ENCODE measurements at places on chromosomes 13 and 19.
A peak's percentile ranks its signal among the peaks of the same experiment; 100 is the strongest.

DNA sequence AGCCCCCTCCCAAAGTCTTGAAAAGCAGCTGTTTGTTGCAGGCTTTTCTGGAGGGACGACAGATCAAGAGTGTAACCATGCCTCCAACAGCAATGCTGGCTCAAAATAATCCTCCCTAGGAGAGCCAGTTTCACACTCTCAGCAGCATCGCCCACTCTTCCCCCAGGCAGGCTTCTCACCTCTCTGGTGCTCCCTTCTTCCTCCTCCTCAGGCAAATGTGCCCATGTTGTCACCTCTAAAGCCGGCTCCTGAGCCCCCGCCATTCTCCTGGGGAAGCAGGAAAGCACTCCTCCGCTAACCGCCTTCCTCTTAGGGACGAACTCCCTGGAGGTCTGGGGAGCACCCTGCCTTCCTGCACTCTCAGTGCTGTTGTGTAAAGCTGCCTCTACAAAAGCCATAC is 98.9 kb upstream of the SGCG start:
- no peak for DNase-seq

- no peak for DNase-seq
Measured at GRCh38 chr19:33902802-33903488, 106.3 kb downstream of the KCTD15 start.

GRCh38 chr13:95349267-95349666 is 48.0 kb upstream of the ABCC4 start:
- no peak for DNase-seq

DNA sequence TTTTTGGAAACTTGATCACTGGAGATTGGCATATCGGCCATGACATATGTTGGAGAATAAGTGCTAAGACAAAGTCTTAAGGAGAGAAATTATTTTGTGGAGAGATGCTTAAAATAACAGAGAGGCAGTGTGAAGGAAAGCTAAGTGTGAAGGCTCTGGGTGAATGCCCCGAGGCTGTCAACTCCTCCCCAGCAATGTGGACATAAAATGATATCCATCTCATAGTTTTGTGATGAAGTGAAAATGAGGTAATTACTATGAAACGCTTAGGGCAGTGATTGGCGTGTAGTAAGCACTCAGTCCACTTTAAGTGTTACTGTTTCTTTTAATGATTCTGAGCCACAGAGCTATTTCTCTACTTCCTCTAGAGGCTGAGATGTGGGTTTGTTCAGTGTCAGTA is 195.8 kb upstream of the KLF12 start:
- DNase-seq, result no peak

- no peak for DNase-seq
Measured at GRCh38 chr19:28367146-28367545, 845.8 kb downstream of the UQCRFS1 start.

GRCh38 chr19:2461751-2462634 is 5.2 kb upstream of the LMNB2 start:
- peak; percentile 73 for DNase-seq

DNA sequence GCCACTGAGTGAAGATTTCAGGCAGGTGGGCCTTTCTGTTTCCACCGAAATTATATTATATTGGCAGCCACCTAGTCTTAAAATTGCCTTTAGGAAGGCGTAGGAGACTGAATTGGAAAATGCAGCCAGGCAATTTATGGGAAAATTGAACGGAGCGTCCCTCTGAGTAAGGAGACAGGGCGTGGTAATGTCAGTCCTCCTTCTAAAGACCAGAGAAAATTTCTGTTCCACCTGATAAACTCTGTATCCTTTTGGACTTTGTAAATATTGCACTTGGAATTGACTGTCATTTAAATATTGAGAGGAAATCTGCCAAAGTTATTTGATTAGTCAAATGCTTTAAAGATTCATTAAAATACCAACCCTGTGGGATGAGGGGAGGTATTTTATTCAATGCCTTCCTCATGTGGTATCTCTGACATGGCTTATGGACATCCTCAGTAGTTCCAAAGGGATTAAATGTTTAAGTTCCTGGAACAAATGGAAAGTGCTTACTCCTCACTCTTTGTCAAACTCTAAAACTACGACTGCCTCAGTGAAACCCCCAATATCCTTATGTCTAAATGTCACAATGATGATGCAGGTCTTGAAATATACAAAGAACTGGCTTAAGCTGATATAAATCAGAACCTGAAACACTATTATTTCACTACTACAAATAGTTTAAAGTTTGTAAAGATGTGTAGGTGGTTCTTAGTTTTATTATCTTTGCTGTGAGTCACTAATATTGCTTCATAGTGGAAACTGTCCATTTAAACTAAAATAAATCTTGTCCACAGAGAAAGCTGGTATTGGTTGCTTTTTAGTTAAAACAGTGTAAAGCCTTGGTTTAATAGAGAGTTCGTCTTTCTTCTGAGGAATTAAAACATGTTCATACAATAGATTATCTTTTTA is 203.2 kb downstream of the FGF14 start:
- no peak for DNase-seq

DNA sequence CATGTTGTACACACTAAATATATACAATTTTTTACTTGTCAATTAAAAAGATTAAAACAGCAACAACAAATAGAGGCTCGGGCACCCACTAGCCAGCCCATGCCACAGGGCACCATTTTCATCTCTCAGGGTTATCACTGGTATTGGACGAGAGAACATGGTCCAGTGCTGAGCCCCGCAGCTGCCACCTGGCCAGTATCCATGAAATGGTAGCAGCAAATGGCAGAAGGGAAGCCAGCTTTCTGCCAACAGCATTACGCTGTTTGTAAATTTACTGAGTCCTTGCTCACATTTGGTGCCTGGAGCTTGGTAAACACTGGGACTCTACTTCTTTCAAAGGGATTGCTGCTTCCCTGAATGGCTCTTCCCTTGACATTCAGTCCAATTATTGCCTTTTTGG is 87.9 kb upstream of the WASF3 start:
- DNase-seq, result no peak

DNA sequence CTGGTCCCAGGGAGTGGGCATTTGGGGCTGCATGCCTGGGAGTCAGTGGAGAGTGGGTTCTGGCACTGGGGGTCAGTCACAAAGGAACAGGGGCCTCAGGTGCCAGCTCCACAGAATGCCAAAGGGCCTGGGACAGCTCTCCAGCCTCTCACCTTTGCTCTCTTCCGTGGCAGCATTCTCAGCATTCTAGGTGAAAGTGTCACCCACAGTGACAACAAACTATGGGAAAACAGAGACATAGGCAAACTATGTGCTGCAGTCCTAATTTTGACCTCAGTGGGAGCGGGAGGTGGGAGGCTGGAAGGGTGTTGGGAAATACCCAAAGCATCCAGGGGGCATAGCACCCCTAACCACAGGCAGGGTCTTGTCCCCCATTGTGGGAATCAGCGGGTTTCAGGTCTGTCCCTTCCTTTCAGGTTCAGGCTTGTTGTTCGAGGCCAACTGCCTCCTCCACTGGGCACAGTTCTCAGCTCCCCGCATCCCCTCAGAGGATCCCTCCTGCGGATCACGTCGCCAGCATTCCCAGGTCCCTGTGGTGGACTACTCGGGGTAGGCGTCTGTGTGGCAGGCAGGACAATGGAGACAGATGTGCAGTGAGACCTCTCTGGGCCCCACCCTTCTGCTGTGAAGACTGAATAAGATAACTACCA is 52.4 kb downstream of the TSHZ3 start:
- no peak for DNase-seq

GRCh38 chr13:76917095-76917494 is 30.9 kb upstream of the KCTD12 start:
- DNase-seq, result no peak

- no peak for DNase-seq
Measured at GRCh38 chr19:52492994-52493470, 34.4 kb upstream of the ZNF808 start.

DNA sequence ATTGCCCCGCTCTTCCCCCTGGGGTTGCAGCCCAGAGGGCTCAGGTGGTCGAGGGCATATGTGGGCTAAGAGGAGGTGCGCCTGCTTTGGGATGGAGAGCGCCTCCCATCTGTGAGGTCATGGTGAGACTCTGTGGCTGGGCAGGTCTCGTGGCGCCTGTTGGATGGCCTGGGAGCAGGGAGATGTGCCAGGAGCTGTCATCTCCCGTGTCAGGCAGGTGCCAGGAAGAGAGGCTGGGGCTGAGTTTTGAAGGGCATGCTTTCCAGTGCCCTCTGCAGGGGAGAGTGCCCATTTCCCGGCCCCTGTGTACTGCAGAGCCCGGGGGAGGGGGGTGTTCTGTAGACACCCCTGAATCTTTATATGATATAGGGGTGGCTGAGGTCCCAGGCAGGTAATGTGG is 2.8 kb downstream of the WTIP start:
- DNase-seq, result no peak

GRCh38 chr13:67235265-67235664 is 5.1 kb upstream of the PCDH9 start:
- DNase-seq, result no peak

GRCh38 chr13:87903553-87903952 is 232.4 kb downstream of the SLITRK5 start:
- DNase-seq, result no peak

GRCh38 chr13:32837307-32837972 is 178.8 kb upstream of the KL start:
- DNase-seq, result no peak

GRCh38 chr13:19173752-19174151 is 7.9 kb downstream of the TUBA3C start:
- no peak for DNase-seq

GRCh38 chr19:28130066-28130511 is 1082.9 kb downstream of the UQCRFS1 start:
- no peak for DNase-seq

DNA sequence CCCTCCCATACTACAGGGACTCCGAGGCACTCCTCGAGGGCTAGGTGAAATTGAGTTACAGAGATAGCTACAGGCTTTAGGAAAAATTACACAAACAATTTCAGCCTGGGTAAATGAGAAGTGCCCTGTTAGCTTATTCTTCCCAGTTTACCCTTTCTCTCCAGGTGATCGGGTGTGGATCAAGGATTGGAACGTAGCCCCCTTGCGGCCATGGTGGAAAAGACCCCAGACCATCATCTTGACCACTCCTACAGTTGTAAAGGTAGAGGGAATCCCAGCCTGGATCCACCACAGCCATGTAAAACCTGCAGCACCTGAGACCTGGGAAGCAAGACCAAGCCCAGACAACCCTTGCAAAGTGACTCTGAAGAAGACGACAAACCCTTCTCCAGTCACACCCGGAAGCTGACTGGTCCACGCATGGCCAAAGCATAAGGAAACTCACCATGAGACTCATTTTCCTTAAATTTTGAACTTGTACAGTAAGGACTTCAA is 600.6 kb downstream of the UQCRFS1 start:
- DNase-seq, result no peak

DNA sequence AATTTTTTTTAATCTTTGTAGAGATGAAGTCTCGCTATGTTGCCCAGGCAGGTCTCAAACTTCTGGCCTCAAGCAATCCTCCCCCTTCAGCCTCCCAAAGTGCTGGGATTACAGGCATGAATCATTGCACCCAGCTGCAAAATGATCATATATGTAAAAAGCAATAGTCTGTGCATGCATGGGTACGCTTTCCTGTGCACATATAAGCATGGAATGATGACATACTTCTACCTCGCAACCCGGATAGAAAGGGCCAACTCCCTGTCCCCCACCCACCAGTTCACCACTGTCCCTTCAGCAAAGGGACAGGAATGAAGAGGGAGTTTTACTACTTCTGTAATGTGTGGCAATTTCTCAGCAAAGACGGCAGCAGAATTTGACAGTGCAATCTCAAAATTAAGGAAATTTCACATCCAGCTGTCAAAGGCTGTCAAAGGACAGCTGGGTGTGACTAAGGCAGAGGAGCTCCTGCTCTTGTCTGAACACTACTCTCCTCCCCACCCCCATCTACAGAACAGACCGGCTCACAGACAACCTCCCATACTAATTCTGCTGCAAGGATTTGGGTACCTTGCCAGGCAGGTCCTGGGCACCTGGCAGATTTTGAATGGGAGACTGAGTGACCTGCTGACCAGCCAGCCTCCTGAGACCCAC is 95.6 kb downstream of the TSHZ3 start:
- DNase-seq, result no peak

- DNase-seq, result peak; percentile 96
Measured at GRCh38 chr13:76991796-76992547, at the start of gene CLN5. TSS of gene CLN5 (plus strand) at chr13:76992081. CDS start at chr13:76992099, 18 bp downstream.

DNA sequence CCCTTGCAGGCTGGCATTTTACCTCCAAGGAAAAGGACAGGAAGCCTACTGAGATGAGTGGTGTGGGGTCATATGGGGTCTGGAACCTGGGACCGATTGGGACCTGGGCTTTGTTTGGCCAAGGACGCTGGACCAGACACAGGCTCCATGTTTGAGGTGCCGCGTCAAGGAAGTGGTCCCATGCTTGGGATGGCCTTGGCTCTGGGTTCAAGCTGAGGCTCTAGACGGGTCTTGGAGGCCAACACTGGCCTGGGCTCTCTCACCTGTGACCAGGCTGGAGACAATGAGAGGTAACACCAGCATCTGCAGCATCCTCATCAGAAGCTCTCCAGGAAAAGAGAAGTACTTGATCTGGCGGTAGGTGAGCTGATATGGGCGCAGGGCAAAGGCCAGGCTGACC is 8.2 kb downstream of the SLC1A6 start:
- no peak for DNase-seq

- DNase-seq, result no peak
Measured at GRCh38 chr19:16445238-16446107, 26.3 kb downstream of the EPS15L1 start.

- DNase-seq, result no peak
Measured at GRCh38 chr13:33081666-33082065, 65.4 kb downstream of the KL start.

- DNase-seq, result no peak
Measured at GRCh38 chr13:34886987-34887386, 55.1 kb upstream of the NBEA start.

GRCh38 chr13:61162636-61163035 is 253.0 kb downstream of the PCDH20 start:
- DNase-seq, result no peak

GRCh38 chr19:33376941-33377557 is 3.5 kb downstream of the CEBPG start:
- no peak for DNase-seq

DNA sequence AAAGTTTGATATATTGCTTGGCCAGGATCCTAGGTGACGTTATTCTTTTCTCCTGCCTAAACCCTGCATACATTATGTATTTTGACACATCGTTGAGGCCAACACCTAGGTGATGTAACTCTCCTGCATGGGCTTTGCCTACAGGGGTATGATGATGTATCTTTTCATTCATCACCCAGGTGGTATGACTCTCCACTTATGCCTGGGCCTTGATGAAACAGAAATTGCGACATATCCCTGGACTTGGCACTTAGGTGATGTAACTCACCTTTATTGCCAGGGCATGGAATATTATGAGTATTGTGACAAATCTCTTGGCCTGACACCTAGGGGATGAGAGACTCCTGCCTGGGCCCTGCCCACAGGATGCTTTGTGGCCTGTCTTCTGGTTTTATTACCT is 18.5 kb upstream of the ZNF681 start:
- DNase-seq, result no peak

- no peak for DNase-seq
Measured at GRCh38 chr19:33054623-33055022, 10.1 kb downstream of the RHPN2 start.

Data from activated naive CD4-positive, alpha-beta T cell treated with anti-CD3 and anti-CD28 coated beads, Interleukin-2, amount 50 U/mL, for 16 hours (primary cell).